Stimulated activated CD4-positive, alpha-beta T cell treated with anti-CD3 and anti-CD28 coated beads, Interleukin-1b, Interleukin-23, amount 100 ng/mL, for 24 hours (primary cell): ENCODE measurements at places on chromosomes 11 and 22.

DNA sequence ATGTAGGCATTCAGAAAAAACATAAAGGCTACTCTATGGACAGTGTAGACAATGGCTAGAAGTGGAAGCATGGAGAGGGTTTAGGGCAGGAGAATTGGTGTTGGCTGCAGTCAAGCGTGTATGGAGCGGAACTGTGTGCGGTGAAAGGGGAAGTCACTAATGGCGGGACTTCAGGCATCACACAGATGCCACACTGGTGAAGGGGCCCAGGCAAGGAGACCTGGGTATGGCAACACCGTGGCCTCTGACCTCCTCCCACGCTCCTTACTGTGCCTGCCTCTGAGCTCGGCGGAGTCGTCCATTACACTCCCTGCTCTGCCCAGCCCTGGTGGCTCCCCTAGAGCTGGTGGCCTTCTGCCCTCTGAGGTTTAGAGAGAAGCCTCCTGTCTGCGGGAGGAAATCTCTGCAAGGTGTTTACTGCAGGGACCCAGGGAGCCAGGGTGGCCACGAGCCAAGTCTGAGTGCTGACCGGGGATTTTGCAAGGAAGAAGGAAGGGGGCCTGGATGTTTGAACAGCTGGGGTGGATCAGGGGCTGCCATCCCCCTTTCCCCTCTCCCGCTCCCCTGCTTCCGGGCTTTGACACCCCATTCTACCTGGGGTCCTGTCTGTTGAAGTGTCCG is 75.1 kb upstream of the TSPAN18 start:
- DNase-seq: no peak

- no peak for DNase-seq
These were observed 2.8 kb downstream of the TSPAN32 start for GRCh38 chr11:2304506-2305139.

GRCh38 chr22:45317551-45318167 is 7.9 kb downstream of the FAM118A start:
- DNase-seq: no peak

GRCh38 chr22:39498802-39499201 is 3.3 kb upstream of the MIEF1 start:
- DNase-seq: no peak

DNA sequence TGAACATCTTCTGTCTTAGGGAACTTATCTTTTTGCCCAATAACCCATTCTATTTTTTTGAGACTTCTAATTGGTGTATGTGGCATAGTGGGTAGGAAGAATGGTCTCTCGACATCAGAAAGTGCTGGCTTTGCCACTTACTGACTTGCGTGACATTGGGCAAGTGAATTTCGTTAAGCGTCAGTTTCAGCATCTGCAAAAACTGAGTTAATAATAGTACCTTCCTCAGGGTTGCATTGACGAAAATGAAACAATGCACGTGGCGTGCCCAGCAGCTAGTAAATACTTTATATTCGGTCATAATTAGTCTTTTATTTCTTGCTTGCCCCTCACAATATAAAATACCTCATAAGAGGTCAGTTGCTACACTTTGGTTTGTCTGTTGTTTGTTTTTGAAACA is 12.5 kb upstream of the GRIK4 start:
- no peak for DNase-seq

DNA sequence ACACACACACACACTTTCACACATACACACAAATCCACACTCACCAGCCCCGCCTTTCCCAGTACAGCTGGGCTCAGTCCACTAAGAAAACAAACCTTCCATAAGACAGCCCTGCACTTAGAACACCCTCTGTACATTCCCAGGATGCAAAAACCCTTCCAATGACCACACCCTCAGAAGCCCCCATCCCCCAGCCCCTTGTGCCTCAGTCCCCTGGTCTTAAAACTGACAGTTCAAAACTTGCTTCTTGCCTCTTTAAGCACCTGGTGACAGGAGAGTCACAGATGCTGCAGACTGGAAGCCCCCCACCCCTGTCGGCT is 23.0 kb downstream of the APLNR start:
- DNase-seq: no peak

GRCh38 chr11:47768101-47768612 is 1.0 kb upstream of the FNBP4 start:
- DNase-seq: no peak

DNA sequence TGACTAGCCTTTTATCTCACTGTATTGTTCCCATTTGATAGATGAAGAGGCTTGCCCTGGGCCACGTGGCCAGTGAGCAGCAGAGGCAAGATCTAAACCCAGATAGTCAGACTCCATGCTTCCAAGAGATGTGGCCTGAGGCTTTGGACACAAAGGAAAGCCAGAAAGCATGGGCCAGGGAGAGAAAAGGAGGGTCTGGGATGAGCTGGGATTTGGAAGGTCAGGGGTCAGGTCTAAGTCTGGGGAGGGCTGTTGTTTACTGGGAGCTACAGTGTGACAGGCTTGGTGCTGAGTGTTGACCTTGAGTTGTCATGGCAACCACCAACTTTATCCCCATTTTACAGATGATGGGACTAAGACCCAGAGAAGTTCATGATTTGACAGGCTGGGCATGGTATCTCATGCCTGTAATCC is 2.1 kb downstream of the SLC35E4 start:
- DNase-seq: no peak

GRCh38 chr11:12220305-12220704 is 109.9 kb downstream of the MICAL2 start:
- DNase-seq: no peak

- DNase-seq: peak; percentile 69
These were observed 31.2 kb downstream of the CD82 start for GRCh38 chr11:44596525-44597276.

DNA sequence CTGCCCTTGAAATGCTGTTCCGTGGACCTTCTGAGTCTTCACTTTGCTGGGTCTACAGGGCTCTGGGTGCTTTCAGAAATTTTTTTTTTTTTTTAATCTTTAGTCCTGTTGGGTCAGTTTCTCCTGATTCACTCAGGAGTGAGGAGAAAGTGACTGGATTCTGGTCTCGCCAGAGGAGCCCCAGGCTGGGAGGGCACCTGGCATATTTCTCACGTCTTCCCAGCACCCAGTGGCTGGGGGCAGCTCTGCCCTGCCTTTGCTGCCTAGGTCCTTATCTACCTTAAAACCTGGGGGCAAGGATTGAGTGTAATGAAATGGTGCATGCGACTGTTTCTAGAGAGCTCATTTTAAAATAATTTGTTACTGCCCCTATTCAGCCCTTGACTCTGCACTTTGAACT is 23.3 kb downstream of the SAMM50 start:
- no peak for DNase-seq

DNA sequence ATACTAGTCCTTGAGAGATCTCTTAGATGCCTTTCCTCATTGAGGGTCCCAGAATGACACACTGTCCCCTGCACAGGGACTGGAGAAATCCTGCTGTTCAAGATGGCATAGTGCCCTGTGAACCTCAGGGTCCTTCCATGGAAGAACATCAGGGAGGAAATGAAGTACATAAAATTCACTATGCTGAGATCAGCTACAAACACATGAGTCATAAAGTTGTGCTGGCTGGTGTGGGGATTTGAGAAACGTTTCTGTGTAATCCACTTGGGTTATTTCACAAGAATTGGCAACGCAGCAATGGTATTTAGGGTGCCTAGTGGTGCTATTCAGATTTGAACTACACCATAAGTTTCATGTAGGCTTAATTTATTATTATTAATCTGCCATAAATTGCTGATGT is 174.4 kb downstream of the MAML2 start:
- DNase-seq: no peak

- no peak for DNase-seq
These were observed 7.5 kb upstream of the APOBEC3A start for GRCh38 chr22:38949889-38950405.

- DNase-seq: no peak
These were observed 71.9 kb downstream of the LDLRAD3 start for GRCh38 chr11:36015799-36016198.

- no peak for DNase-seq
These were observed at the start of gene RASSF10 for GRCh38 chr11:13008625-13009475. Gene RASSF10, plus strand, starts transcription at chr11:13009316. Its CDS starts 261 bp downstream, at chr11:13009577.
